ENCODE measurements at places on chromosomes 16 and 17.

- DNase-seq: no peak
Measured at GRCh38 chr17:75592348-75593020, 4.9 kb downstream of the MYO15B start.

- no peak for DNase-seq
Measured at GRCh38 chr17:28598389-28598788, 436 bp downstream of the SPAG5 start.

- DNase-seq: no peak
Measured at GRCh38 chr17:76474238-76474637, 6.8 kb downstream of the AANAT start.

DNA sequence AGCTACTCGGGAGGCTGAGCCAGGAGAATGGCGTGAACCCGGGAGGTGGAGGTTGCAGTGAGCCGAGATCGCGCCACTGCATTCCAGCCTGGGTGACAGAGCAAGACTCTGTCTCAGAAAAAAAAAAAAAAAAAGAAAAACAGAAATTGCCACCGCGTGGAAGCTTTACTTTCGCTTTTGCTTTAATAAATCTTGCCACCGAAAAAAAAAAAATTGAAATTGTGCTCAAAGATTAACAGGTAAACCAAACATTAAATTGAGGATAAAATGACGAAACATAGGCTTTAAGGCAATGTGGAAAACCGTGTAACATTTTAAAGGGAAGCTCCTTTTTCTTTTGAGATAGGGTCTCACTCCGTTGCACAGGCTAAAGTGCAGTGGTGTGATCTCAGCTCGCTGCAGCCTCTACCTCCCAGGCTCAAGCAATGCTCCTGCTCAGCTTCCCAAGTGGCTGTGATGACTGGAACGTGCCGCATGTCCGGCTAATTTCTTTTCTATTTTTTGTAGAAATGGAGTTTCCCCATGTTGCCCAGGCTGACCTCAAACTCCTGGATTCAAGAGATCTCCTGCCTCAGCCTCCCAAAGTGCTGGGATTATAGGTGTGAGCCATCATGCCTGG, 40.1 kb downstream of the ZNF276 start:
- DNase-seq: no peak

DNA sequence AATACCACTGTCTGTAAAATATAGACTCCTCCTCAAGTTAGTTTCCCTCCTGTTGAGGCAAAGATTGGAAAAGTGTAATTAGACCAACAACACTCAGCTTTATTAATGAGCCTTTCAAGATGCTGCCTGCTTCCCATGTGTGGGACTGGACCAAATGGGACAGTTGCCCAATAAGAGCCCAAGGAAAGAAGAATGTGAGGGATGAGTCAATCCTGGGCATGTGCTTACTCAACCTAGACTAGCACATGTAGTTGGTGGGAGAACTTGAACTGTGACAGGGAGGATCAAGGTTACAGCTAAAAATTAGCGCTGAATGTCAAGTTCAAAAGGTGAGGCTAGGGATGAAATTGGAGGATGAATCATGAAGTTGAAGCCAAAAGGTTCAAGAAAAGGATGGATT, 435.5 kb downstream of the CA10 start:
- DNase-seq: no peak

DNA sequence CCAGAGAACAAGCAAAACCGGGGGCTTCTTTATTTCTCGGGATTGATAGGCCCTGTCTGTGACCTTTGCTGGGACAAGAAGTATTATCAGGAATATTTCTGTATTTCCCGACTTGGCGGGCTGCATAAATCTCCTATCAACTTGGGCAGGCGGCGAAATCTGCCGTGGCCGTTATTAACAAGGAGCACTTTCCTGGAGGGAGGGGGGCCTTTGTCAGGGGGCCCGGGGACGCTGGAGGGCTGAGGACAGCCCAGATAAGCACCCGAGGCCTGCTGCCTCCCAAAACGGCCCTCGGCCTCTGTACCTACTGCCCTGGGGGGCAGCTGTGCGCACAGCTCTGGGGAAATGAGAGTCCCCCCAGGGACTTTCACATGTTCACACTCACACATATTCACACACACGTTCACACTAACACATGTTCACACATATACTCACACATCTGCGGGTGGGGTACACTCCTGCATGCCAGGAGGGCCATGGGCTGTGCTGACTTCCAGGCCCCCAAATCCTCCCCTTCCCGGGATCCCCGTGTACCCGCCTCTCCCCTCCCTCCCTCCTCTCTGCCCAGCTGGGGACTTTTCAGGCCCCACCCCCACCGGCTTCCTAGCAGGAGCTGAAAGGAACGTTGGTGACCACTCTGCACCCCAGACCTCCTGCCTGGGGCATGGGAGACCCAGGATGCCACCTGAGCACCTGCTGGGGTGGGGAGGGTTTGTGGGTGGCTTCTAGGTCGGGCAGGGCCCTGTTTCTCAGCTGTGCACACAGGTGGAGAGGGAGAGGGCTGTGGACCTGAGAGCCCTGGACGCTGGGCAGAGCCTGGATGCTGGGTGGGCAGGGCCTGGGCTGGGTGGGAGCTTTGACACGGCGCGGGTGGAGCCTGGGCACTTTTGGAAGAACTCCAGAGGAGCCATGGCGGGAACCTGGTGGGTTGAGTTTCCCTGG, 24.3 kb upstream of the GSE1 start:
- peak; percentile 44 for DNase-seq

DNA sequence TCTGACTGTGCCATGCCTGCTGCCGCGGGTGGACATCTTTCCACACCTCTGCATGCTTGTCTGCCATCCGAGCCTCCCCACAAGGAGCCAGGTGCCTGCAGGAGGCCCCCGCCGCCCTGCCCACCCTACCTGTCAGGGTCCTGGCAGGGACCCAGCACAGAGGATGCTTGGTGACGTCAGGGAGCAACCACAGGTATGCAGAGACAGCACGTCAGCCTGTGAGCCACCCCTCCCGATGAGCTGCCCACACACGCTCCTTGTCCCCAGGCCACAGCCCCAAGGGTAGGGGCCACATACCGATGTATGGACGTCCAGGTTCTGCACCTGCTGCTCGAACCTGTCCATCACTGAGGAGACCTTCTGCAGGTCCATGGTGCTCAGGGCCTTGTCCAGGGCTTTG, 10.6 kb downstream of the CHMP1A start:
- no peak for DNase-seq

GRCh38 chr17:56057869-56058268, 95.4 kb upstream of the ANKFN1 start:
- no peak for DNase-seq

GRCh38 chr16:29683543-29684090, 4.6 kb downstream of the QPRT start:
- no peak for DNase-seq

DNA sequence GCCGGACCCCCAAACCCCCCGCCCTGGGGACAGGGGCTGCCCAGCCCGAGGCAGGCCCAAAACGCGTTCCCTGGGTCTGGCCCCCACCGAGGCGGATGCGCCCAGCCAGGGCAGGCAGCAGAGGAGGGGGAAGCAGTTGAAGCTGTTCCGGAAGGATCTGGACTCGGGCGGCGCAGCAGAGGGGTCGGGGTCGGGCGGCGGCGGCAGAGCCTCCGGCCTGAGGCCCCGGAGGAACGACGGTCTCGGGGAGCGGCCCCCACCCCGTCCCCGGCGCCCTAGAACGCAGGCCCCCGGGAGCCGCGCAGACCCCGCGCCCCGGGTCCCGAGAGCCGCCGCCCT, 22.9 kb upstream of the ZFPM1 start:
- DNase-seq: no peak

GRCh38 chr16:64211331-64211730, 910.5 kb downstream of the CDH11 start:
- no peak for DNase-seq

DNA sequence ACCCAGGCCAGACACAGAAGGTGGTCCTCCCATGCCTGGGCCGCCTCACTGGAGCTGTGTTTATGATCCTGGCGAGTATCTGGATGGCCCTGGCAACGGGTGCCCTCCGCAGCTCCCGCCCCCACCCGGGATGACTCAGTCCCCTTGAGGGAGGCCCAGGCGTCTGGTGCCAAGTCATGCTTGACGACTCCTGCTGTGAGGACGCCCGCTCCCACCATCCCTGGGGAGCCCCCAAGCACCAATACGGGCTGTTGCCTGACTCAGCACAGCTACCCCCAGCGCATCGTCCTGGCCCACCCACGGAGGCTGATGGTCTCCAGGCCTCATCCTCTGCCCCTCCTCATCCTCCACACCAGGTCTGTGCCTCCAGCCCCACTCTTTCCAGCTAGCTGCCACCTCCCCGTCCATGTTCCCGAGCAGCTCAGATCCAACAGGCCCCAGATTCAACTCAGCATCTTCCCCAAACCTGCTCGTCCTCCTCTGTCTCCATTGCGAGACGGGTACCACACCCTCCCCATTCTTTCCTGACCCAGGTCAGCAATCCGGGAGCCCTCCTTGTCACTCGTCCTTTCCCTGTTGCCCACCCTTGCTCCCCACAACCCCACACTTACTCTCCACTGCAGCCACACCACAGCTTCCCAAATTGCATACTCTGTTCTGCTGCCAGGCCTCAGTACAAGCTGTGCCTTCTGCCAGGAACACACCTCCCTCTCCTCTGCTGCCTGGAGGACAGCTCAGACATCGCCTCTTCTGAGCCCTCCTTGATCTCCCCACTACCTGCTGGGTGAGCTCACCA, 2.6 kb downstream of the CAMKK1 start:
- peak; percentile 33 for DNase-seq

DNA sequence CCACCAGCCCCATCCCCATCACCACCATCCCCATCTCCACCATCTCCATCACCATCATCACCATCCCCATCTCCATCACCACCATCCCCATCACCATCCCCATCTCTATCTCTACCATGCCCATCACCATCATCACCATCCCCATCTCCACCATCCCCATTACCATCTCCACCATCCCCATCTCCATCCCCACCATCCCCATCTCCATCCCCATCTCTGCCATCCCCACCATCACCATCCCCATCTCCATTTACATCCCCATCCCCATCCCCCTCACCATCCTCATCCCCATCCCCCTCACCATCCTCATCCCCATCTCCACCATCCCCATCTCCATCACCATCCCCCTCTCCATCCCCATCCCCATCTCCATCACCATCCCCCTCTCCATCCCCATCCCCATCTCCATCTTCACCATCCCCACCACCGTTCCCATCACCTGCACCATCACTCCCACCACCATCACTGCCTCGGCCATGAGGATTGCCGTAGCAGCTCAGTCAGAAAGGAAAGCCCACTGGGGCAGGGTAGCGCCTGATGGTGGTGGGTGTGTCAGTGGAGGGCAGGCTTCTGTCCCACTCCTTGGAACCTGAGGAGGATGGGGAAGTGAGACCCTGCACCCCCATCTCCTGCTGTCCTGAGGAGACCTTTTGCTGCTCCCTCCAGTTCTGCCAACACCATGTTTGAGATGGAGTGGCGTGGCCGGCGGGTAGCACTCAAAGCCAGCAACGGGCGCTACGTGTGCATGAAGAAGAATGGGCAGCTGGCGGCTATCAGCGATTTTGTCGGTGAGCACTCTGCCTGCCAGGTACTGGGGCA, 7.5 kb downstream of the FSCN2 start:
- no peak for DNase-seq

DNA sequence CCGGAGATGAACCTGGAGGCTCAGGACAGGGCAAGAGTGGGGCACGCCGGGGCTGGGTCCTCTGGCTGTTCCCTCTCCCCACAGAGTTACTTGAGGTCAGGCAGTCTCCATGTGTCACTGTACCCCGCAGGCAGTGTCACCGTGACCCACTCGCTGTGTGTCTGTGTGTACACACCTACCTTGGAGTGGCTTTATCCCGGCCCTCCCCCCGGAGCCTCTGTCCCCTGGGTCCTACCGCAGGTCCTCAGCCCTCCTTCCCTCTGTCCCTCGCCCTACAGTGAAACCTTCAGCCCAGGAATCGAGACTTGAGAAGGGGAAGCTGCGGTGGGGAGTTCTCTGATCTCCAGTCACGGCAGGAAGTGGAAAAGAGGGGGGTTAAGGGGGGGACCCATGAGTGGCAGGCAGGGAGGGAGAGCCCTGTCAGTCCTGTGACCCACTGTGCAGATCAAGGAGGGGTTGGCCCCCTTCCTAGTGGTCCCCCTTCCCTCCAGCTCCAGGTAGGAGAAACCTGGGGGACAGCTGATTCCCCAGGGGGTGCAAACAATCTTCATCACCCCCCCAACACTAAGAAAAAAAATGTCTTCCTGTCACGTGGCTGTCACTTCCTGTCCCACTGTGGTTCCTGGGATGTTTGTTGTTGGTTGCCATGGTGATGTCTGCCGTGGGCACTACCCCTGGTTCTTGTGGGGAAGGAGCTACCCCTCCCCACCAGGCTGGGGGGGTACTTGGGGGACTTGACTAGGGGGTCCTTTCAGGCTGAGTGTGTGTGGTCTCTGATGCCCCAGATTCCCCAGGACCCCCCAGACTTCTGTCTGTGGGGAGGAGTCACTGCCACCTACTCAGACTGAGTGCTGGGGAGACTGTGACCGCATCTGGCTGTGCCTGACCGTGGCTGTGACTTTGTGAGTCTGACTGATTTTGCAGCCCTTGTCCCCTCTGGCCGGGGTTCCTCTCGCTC, 13.7 kb downstream of the RARA start:
- peak; percentile 73 for DNase-seq

DNA sequence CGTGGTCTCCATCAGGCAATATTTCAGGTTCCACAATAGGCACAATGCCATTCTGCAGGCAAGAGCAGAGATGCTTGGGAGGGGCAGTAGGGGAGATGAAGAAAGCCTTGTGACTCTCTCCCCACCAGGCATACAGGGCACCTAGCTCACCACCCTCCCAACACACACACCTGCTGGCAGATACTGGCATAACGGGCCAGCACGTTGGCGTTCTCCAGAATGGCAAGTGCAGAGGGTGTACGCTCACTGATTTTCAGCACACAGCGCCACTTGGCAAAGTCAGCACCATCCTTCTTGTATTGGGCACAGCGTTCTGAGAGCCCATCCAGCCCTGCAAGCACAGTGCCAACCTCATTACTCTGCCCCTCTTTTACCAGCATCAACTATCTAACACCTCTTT, 2.2 kb downstream of the ALDOC start:
- no peak for DNase-seq

- DNase-seq: no peak
Measured at GRCh38 chr17:17295141-17295540, 8.0 kb upstream of the NT5M start.

DNA sequence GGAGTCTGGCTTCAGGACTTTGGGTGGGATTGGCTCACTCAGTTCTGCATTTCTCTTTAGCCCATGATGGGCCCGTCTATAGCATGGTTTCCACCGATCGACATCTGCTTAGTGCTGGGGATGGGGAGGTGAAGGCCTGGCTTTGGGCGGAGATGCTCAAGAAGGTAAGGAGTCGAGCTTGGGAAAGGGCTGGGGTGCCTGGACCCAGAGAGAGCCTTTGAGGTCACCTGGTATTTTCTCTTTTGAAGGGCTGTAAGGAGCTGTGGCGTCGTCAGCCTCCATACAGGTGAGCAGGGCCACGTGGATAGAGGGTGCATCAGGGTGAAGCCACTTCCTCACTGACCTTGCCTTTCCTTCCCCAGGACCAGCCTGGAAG, 2.2 kb downstream of the THOC6 start:
- DNase-seq: no peak

Data from hematopoietic multipotent progenitor cell treated with erythropoietin and hydrocortisone succinate and interleukin-3 and kit ligand, for 15 days (in vitro differentiated cells).